ENCODE measurements at places on chromosomes 16 and 17. TPM values are rescaled to one million over a fixed set of nuclear protein-coding genes. Genes with fewer than 3 reads are reported as not detected.
A peak's percentile ranks its signal among the peaks of the same experiment; 100 is the strongest.

Gene CA7
- not detected for total RNA-seq

DNA sequence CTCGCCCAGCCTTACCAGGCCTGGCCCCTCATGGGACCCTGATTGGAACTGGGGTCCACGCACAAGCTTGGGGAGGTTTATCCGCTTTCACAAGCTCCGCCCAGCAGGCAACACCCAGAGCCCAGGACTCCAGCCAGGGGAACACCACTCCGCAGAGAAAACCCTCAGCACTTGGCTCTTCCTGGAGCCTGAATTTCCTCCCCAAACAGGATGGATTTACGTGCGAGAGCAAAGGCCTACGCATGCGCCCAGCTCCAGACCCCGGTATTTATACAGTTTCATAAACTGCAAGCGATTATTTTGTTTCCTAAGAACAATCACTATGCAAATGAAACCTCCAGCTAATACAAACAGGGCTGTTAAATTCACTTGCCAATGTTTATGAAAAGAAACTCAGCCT is 22.8 kb downstream of the ZNF423 start:
- H3K36me3 ChIP-seq, result no peaks in the 10 kb centered on the region
- no peak for DNase-seq
- no peak overlapping the region for H3K27ac ChIP-seq
- no peak overlapping the region for H3K4me3 ChIP-seq
- H3K27me3 ChIP-seq, result peaks cover 96% of the 10 kb centered on the region

GRCh38 chr17:64448665-64449512 is at the start of gene MILR1:
Gene MILR1 (plus strand): TSS chr17:64449115. CDS start chr17:64449169, 54 bp downstream.
- peak; percentile 97 for DNase-seq
- peaks cover 44% of the 10 kb centered on the region for H3K4me1 ChIP-seq
- H3K36me3 ChIP-seq, result peaks cover 21% of the 10 kb centered on the region
- H3K4me3 ChIP-seq, result peak within 1 kb of the TSS; percentile 55
- no peaks in the 10 kb centered on the region for H3K27me3 ChIP-seq
- H3K27ac ChIP-seq, result peak within 1 kb of the TSS; percentile 98

- H3K4me1 ChIP-seq, result no peaks in the 10 kb centered on the region
- no peak for DNase-seq
- peaks cover 68% of the 10 kb centered on the region for H3K27me3 ChIP-seq
- H3K36me3 ChIP-seq, result no peaks in the 10 kb centered on the region
- no peak overlapping the region for H3K27ac ChIP-seq
Measured at GRCh38 chr16:73499276-73499675, 451.3 kb upstream of the ZFHX3 start.

DNA sequence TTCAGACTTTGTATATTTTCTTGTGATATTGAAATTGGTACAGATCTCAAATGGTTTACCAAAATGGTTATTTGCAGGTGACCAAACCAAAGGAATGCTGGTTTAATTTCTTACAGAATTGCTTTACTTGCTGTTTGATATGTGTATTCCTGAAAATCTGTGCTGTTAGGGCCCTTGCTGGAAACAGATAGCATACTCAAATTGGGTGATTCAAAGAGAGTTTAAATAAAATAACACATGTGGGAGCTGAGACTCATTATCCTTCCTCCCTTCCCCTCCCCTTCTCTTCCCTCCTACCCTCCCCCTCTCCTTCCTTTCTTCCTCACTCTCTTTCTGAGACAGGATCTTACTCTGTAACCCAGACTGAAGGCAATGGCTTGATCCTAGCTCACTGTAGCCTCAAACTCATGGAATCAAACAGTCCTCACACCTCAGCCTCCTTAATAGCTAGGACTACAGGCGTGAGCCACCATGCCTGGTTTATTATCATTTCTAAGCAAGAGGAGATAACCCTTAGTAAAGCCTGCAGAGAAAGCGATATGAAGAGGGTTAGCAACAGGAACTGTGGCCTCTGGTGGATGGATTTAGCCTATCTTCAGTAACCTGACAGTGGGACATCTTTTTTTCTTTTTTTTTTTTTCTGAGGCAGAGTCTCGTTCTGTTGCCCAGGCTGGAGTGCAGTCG is 141.9 kb downstream of the BCAS3 start:
- DNase-seq, result no peak
- H3K27me3 ChIP-seq, result no peaks in the 10 kb centered on the region
- H3K27ac ChIP-seq, result no peak overlapping the region

Gene CLEC3A
- not detected for total RNA-seq

- H3K36me3 ChIP-seq, result no peaks in the 10 kb centered on the region
- no peaks in the 10 kb centered on the region for H3K4me1 ChIP-seq
- peaks cover 95% of the 10 kb centered on the region for H3K27me3 ChIP-seq
- DNase-seq, result no peak
Measured at GRCh38 chr17:74643826-74644225, 20.3 kb upstream of the CD300E start.

- no peak overlapping the region for H3K4me3 ChIP-seq
- H3K36me3 ChIP-seq, result no peaks in the 10 kb centered on the region
- DNase-seq, result no peak
- H3K27ac ChIP-seq, result no peak overlapping the region
Measured at GRCh38 chr17:51666971-51667705, 406.8 kb downstream of the UTP18 start.

Gene ABCA9
- not detected for total RNA-seq

DNA sequence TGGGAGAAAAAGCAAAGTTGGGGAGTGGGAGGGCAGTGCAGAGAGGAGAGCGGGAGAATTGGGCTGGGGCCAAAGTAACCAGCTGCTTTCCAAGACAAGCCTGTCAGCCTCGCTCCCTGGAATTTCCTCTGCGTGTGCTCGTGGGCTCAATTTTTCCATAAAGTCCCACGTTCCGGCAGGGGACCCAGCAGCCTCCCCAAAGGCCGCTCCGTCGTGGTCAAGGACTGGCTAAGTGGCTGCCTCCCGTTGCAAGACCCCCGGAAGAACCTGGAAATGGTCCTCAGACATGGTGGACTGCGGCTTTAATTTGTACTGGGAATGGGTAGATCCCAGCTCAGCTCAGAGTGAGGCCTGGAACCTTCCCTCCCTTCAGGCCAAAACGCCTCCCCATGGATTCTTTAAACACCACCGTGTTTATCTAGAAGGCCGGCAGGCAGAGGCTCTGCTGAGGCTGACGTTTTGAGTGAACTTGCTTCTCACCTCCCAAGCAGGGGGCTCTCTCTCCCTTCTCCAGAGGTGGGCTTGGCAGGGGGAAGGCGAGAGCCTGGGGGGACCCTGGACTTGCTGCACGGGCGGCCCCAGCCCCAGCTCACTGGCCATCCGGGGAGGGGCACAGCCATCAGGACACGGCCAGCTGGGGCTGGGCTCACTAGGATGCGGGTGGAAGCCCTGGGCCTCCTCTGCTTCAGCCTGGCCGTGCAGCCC is 190.0 kb downstream of the C16orf95 start:
- H3K4me1 ChIP-seq, result peaks cover 11% of the 10 kb centered on the region
- H3K36me3 ChIP-seq, result no peaks in the 10 kb centered on the region
- peaks cover 38% of the 10 kb centered on the region for H3K27me3 ChIP-seq
- H3K27ac ChIP-seq, result no peak overlapping the region
- no peak for DNase-seq

Gene GRAPL
- 0.37 TPM for total RNA-seq

DNA sequence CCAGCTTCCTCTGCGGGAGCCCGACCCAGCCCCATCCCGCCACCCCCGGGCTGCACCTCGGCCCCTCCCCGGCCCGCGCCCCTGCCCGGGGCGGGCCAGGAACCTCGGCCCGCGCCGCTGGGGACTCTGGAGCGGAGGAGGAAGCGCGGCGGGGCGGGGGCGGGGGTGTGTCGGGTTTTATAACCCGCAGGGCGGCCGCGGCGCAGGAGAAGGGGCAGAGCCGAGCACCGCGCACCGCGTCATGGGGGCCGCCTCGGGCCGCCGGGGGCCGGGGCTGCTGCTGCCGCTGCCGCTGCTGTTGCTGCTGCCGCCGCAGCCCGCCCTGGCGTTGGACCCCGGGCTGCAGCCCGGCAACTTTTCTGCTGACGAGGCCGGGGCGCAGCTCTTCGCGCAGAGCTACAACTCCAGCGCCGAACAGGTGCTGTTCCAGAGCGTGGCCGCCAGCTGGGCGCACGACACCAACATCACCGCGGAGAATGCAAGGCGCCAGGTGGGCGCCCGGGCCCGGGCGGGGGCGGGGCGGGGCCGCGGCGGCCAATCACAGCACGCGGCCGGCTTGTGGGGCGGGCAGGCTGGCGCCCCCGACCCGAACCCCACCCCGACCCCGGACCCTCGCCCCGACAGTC is at the start of gene ACE:
TSS of gene ACE (plus strand) at position 208 of the 626 bp plus-strand sequence. CDS start at position 242, 34 bp downstream.
- H3K36me3 ChIP-seq, result no peaks in the 10 kb centered on the region
- no peak within 1 kb of the TSS for H3K27ac ChIP-seq
- peaks cover 5% of the 10 kb centered on the region for H3K4me1 ChIP-seq
- H3K27me3 ChIP-seq, result peaks cover 22% of the 10 kb centered on the region

Gene HES7
- total RNA-seq, result 2.6 TPM

- H3K27ac ChIP-seq, result peak overlapping the region; percentile 92
- peak overlapping the region; percentile 11 for H3K4me3 ChIP-seq
- DNase-seq, result peak; percentile 69
- H3K27me3 ChIP-seq, result no peaks in the 10 kb centered on the region
- no peaks in the 10 kb centered on the region for H3K36me3 ChIP-seq
- peaks cover 33% of the 10 kb centered on the region for H3K4me1 ChIP-seq
Measured at GRCh38 chr17:82216301-82217119, 3.9 kb upstream of the CCDC57 start.

GRCh38 chr17:61380217-61380835 is 19.3 kb upstream of the TBX2 start:
- no peaks in the 10 kb centered on the region for H3K27me3 ChIP-seq
- no peak overlapping the region for H3K27ac ChIP-seq
- H3K4me1 ChIP-seq, result no peaks in the 10 kb centered on the region
- H3K36me3 ChIP-seq, result no peaks in the 10 kb centered on the region

GRCh38 chr17:50208611-50209061 is 7.2 kb upstream of the COL1A1 start:
- no peak overlapping the region for H3K4me3 ChIP-seq
- peaks cover 12% of the 10 kb centered on the region for H3K4me1 ChIP-seq
- no peak overlapping the region for H3K27ac ChIP-seq
- DNase-seq, result no peak
- H3K36me3 ChIP-seq, result no peaks in the 10 kb centered on the region
- peaks cover 47% of the 10 kb centered on the region for H3K27me3 ChIP-seq

DNA sequence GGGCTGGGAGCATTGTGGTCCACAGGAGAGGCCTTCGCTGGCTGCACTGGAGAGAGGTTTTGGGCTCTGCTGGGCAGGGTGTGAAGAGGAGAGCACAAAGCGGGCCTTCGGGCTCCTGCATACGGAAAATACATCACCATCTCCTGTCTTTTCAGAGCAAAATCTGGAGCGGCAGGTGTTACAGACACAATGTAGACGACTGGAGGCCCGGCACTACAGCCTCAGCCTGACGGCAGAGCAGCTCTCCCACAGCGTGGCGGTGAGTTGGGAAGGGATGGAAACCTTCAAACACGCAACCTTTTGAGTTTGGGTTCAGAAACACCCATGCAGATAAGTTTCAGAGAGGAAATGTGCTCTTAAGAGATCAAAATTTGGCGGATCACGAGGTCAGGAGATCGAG is 17.9 kb downstream of the GINS2 start:
- peaks cover 32% of the 10 kb centered on the region for H3K36me3 ChIP-seq
- H3K4me1 ChIP-seq, result no peaks in the 10 kb centered on the region
- no peak overlapping the region for H3K27ac ChIP-seq
- no peak overlapping the region for H3K4me3 ChIP-seq
- H3K27me3 ChIP-seq, result no peaks in the 10 kb centered on the region

Gene NXPH3
- total RNA-seq, result not detected

- no peaks in the 10 kb centered on the region for H3K27me3 ChIP-seq
- H3K4me3 ChIP-seq, result no peak overlapping the region
- peaks cover 15% of the 10 kb centered on the region for H3K4me1 ChIP-seq
- H3K36me3 ChIP-seq, result 0 out of 2 replicates have a peak, but pooled peaks cover 5% of the 10 kb centered on the region
Measured at GRCh38 chr17:66542129-66542966, 239.9 kb downstream of the PRKCA start.

Measured in PC-9 (cell line).